ENCODE measurements at places on chromosomes 2 and 18.

DNA sequence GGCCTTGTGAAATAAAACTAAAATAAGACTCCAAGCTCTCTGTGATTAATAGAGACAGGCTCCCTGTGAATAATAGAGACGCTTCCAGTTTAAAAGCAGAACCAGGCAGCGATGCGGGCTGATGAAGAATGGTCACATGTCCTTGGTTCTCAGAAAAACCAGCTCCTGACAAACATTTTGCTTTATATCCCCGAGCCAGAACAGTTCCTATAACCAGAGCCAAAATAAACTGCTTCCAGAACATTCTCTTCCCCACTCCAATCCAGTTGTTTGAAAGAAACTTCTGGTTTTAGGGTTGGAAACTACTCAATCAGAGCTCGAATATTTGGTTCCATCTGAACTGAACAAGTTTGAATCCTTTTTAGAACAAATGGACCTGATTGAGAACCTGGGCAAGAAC lies 213.7 kb downstream of the TSN start:
- DNase-seq: no peak

- no peak for DNase-seq
Measured at GRCh38 chr18:78741381-78742217, 238.0 kb upstream of the SALL3 start.

DNA sequence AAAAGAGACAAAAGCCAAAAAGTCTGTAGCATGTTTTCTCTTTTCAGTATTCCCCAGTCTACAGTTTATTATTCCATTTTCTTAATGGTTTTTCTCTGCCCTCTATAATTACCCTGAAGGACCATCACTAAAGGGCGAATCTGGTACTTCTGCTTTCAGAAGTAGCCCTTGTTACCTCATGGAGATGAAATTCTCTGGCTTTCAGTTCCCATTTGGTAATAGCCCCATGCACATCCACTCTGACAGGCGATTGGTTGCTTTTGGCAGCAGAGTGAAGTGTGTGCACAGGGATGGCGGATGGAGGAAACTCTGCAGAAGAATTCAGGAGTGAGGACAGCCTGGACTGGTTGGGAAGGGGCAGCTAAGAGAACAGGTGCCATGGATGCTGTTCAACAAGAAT lies 66.3 kb upstream of the NABP1 start:
- DNase-seq: no peak

- no peak for DNase-seq
Measured at GRCh38 chr2:157843081-157843480, 33.0 kb downstream of the ACVR1 start.

GRCh38 chr2:230326453-230327417 lies at the start of gene SP140L:
Gene SP140L (plus strand): TSS chr2:230327193. CDS start chr2:230327270, 77 bp downstream.
- DNase-seq: peak; percentile 76

- DNase-seq: no peak
Measured at GRCh38 chr2:238916875-238917590, 69.1 kb downstream of the TWIST2 start.

DNA sequence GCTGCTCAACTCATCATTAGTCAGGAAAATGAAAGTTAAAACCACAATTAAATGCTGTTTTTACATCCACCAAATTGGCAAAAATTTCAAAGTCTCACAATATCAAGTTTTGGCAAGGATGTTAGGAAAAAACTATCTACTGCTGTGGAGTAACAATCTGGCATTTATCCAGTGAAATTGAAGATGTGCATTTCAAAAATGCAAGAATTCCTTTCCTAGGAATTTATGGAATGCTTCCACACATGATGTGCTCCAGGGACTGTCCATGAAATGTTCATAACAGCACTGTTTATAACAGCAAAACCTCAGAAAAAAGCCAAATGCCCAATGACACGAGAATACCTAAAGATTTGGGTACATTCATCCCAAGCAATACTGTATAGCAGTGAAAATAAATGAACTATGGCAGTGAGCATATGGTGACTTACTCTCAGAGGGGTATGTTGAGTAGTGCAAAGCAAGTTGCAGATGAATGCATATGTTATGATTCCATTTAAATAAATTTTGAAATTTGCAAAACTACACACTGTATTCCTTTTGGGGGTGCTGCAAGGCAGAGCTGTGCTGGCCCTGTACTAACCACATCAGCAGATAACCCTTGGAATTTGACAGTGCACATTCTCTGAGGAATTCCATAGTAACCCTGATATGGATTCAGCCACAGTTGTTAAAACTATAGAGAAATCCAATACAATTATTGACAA lies 41.3 kb upstream of the GYPC start:
- no peak for DNase-seq

DNA sequence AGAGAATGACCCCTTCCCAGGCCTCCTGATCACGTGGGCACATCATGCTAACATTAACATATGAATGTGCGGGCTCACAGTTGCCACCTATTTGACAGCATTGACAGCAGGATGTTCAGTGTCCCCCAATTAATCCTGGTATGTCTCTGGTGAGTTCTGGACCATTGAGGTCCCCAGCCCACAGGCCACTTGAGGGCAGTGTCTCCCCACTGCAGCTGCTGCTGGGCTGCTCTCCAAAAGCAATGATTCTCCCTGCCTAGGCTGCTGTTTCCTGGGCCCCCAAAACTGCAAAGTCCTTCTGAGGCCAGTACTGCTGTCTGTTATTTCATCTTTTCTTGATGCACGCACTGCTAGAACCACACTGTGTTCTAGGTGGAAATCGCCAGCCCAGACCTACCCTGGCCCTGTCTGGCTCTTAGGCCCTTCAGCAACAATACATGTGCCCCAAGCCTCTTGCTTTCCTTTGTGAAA lies 52.7 kb upstream of the MAPK4 start:
- DNase-seq: no peak

- no peak for DNase-seq
Measured at GRCh38 chr18:56171848-56172247, 466.5 kb downstream of the TXNL1 start.

All from activated effector memory CD4-positive, alpha-beta T cell treated with Interleukin-2 at 50 U/mL for 16 hours (primary cell).